Glomerular endothelial cell (primary cell): ENCODE measurements at places on chromosomes 4 and X. TPM values are rescaled to one million over a fixed set of nuclear protein-coding genes. Genes with fewer than 3 reads are reported as not detected.

Gene SPATA18
- 12.3 and 17.4 TPM in 2 replicates for total RNA-seq

Gene PHKA1
- 3.4 and 3.7 TPM in 2 replicates for total RNA-seq

Gene KCNIP4
- total RNA-seq = not detected in 2 replicates

Gene CENPVL3
- not detected in 2 replicates for total RNA-seq

Gene CSAG3
- total RNA-seq = not detected in 2 replicates

Gene RCHY1
- 19.6 and 33.6 TPM in 2 replicates for total RNA-seq

Gene SPACA5
- not detected in 2 replicates for total RNA-seq

Gene APLN
- 1,464 and 1,492 TPM in 2 replicates for total RNA-seq

Gene CAPN6
- total RNA-seq = not detected in 2 replicates

Gene ODAPH
- 1.0 TPM in 1 of 2 replicates, not detected in the other for total RNA-seq

Gene CCDC160
- total RNA-seq = 0.41 TPM in 1 of 2 replicates, not detected in the other

Gene PSAPL1
- not detected in 2 replicates for total RNA-seq

Gene ALB
- total RNA-seq = not detected in 2 replicates

Gene ARHGAP6
- 1.5 and 1.7 TPM in 2 replicates for total RNA-seq

Gene SMPX
- total RNA-seq = not detected in 2 replicates

Gene LANCL3
- total RNA-seq = 0.12 and 0.29 TPM in 2 replicates

Gene CXCL3
- 4.3 and 21.2 TPM in 2 replicates for total RNA-seq

Gene NDST4
- total RNA-seq = not detected in 2 replicates

Gene ARMCX2
- total RNA-seq = 40.2 and 56.6 TPM in 2 replicates

Gene NLRP2B
- not detected in 2 replicates for total RNA-seq

Gene GRPEL1
- 23.6 and 31.7 TPM in 2 replicates for total RNA-seq

Gene CTAG1B
- not detected in 2 replicates for total RNA-seq

Gene KCND1
- total RNA-seq = 0.78 and 1.3 TPM in 2 replicates

Gene PNCK
- total RNA-seq = not detected in 2 replicates

Gene USP26
- total RNA-seq = not detected in 2 replicates

Gene ADH1B
- not detected in 2 replicates for total RNA-seq

Gene NAP1L5
- 2.8 and 5.5 TPM in 2 replicates for total RNA-seq

Gene CC2D2A
- 21.1 and 23.2 TPM in 2 replicates for total RNA-seq

Gene TSPAN6
- 32.5 and 34.1 TPM in 2 replicates for total RNA-seq

Gene LIMCH1
- total RNA-seq = 39.6 and 66.2 TPM in 2 replicates
